ENCODE measurements at places on chromosomes 1 and 21.

DNA sequence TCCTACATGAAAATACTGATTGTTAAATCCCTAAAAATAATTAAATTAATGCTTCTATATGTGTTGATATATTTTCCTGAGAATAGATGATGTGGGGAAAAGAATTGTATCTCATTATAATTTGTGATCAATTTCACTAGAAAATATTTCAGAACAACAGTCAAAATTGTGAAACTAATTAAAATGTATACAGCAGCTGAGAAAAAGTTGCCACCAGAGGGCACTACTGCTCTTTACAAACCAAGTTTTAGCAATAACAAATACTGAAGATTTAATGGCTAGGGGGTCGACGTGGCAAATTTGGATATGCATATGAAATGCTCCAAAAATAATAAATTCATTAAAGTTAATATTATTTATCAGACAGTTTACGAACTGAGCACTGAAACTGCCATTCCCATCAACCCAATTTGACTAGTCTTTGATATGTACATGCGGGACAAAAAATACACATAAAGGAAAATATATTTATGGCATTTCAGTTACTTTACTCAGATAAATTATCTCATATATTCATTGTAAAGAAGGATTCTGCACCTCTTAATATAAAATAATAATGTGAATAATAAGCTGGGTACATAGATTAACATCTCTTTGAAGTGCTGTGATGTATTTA, 96.3 kb upstream of the TMPRSS15 start:
- DNase-seq = peak; percentile 8

DNA sequence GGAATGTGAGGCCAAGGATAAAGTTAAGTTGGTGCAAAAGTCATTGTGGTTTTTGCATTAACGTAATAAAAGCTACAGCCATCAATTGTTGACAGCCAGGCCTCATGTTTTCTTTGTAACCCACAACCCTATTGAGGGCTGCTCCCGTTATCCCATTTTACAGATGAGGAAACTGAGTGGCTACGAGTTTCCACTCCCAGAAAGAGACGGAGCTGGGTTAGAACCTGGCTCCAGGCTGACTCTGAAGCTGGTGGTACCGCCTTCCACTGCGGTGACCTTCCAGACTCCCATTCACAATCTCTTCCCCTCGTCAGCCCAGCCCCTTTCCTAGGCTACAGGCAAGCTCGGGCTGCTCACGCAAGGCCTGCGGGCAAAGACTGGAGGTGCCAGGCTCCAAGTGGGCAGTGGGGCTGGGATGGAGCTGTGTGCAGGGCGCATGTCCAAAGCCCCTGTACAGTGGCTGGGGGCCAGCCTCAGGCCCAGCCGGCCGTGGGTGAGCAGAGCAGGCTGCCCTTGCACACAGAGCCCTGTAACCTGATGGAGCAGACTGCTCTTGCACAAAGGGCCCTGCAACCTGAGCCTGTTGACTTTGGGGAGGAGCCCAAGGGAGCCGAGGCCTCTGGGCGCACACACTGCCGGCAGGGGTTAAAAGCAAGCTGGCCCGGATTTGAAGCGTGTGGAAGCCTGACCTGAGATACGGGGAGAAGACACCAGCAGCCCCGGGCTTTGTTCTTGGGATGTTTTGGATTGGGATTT, 97.4 kb upstream of the TMPRSS2 start:
- peak; percentile 61 for DNase-seq

GRCh38 chr1:41874903-41875411, 43.8 kb downstream of the HIVEP3 start:
- DNase-seq = no peak

GRCh38 chr1:63621698-63622097, 28.5 kb downstream of the PGM1 start:
- DNase-seq = no peak

DNA sequence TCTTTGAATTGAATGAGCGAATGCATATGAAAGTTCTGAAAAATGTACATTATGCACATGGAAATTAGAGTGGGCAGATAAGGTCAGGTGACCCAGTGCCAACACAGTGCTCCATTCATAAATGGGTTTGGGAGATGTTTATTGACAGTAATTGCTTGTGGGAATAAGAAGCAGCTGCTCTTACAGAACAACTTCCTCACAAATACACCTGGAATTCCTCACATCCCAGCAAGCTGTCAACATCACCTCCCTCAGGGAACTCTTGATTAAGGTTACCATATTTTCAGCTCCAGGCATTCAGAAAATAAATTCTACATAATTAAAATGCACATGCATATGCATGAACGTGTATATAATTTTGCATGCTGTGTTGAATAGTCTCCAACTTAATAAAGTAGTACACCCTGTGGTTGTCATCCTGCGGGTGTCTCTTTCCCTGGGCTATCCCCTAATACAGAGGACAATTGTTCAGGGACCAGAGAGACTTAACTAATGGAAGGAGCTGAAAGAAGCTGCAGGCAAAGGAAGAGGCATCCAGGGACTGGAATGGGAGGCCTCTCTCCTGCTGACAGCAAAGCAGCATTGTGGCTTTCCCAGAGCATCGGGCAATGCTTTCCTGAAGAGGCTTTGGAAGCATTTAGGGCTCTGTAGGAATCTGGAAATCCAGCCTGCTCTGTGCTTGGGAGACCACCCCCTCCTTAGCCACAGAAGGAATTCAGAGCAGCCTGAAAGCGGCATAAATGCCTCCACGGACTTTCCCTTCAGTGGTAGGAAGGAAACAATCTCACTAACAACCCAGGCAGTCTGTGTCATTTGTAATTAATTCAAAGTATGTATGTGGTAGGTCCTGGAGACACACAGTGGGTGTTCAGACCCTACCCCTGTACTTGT, 55.2 kb upstream of the GNG12 start:
- peak; percentile 17 for DNase-seq

GRCh38 chr1:64167176-64167575, 36.2 kb upstream of the UBE2U start:
- no peak for DNase-seq

DNA sequence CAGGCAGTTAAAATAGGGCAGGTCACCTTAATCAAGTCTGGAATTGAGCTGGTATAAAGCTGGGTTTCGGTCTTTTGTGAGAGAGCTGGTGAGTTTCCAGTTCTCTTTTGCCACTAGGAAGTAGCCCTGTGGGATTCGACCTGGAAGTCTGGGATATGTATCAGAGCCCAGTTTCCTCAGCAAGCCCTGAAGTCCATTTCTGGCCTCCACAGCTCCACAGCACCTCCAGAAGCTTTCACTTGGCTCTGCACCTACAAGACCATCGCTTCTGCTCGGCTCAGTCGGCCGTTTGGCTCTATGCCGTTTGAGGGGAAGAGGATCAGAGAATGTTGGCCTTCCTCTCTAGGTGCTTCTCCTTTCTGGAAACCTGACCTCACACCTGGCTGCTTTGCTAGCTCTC, 148.0 kb downstream of the GALNT2 start:
- no peak for DNase-seq

GRCh38 chr1:153428791-153429190, 12.5 kb downstream of the S100A7A start:
- peak; percentile 56 for DNase-seq

- DNase-seq = no peak
Measured at GRCh38 chr1:43065616-43066399, 106.3 kb downstream of the EBNA1BP2 start.

- peak; percentile 85 for DNase-seq
Measured at GRCh38 chr1:180923021-180923841, 10.5 kb downstream of the KIAA1614 start.

- no peak for DNase-seq
Measured at GRCh38 chr1:24735509-24736375, 9.5 kb upstream of the CLIC4 start.

DNA sequence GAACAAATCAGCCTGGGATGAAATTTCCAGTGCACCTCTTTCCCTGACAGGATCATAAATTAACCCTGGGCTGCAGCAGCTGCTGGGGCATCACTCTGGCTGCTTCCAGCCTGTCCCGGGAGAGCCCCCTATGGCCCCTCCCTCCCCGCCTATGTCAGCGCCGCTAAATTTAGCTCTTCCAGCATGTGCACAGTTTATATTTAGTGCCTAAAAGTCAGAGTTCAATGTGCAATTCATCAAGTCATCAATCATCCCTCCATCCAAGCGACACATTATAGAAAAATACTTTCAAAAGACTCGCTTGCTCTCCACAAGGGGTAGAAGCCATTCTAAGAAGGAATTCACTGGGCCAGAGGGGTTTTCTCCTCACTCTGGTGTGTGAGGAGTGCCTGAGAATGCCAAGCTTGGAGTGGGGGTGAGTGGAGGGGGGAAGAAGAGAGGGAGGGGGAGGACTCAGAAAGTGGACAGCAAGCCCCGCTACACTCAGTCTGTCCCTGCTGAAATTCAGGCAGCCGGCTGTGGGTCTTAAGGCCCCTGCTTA, 37.4 kb downstream of the XCL1 start:
- no peak for DNase-seq

GRCh38 chr1:15063346-15063745, 90.2 kb upstream of the TMEM51 start:
- DNase-seq = no peak
